ENCODE measurements at places on chromosomes 1 and 21.

DNA sequence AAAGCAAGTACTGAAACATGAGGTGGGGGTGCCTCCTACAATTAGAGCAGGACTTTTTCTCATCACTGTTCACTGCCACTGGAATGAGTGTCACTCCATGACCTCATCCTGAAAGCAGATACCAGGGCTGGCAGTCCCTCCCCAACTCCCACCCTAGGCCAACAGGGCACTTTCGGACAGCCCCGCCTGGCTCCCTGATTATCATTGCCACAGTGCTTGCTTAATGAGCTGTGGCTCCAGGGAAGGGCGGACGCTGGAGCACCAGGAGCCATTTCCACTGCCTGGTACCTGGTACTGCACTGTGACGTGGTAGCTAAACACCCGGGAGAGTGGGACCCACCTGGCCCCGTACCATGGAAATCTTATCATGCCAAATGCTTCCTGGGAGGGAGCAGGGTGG, 22.3 kb downstream of the SLC9A1 start:
- DNase-seq = no peak

DNA sequence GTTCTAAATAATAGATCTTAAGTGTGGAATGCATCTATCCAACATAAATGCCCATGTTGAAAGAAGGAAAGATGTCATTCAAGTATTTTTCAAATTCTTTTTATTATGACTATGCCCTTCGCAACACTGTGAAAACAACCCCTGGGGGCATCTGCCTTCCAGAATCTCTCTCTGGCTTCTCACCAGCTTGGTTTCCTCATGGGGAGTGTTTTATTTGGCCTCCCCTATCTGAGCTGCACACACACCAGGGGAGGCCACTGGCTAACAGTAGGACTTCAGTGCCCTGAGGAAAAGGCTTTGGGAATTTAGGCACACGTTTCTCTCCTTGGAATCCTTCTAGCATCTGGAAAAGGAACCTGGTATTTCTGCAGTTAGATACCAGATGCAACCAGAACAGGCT, 130.6 kb downstream of the EDEM3 start:
- DNase-seq = peak; percentile 60

- peak; percentile 61 for DNase-seq
Observed at GRCh38 chr1:61138921-61139774, 56.8 kb downstream of the NFIA start.

DNA sequence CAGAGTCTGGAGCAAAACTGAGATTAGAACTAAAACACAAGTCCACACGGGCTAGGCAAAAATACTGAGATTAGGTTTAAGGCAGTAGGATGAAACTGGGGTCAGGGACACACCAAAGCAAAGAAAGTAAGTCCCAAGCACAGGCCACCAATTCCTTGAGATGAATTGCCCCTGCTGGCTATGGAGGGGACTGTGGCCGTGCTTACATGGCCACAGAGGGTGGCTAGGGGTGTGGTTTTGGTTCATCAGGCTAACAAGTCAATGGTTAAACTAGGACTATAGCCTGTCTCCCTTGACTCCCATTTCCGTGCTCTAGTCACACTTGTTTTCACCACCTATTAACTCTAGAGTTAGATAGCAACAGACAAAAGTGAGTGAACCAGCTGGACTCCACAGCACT, 394.8 kb downstream of the PBX1 start:
- DNase-seq = no peak

DNA sequence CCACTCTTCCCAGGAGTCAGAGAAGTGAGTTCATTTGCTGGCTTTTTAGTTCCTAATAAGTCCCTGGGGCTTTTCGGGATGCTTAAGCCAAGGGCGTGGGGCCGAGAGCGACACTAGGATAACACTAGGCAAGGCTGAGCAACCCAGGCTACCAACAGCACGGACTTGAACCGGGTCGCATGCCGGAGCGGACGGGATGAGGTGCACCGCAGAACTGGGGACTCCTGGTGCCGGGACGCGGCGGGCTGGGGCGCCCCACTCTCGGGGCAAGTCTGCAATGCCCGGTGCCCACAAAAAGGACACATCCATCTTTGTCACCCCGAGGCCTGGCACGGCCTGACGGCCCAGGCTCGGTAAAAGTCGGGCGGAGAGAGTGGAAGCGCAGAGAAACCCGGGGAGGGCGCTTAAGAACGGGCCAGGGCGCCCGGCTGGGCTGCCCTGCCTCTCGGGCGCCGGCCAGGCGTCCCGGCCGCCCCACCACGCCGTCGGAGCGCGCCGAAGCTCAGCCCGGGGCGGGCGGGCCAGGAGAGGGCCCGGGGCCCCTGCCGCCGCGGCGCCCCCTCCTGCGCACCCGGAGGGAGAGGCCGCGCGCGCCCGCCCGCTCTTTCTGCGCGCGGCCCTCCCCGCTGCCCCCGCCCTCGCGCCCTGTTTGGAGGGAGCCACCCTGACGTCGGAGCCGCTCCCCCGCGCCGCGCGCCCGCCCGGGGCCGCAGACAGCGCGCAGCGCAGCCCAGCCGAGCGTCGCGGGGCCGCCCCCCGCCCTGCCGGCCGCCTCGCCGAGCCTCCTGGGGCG, at the start of gene NBL1:
Gene NBL1 (plus strand): TSS at position 710 of the 793 bp plus-strand sequence. CDS start 10,720 bp downstream, outside the sequence.
- DNase-seq = peak; percentile 77

DNA sequence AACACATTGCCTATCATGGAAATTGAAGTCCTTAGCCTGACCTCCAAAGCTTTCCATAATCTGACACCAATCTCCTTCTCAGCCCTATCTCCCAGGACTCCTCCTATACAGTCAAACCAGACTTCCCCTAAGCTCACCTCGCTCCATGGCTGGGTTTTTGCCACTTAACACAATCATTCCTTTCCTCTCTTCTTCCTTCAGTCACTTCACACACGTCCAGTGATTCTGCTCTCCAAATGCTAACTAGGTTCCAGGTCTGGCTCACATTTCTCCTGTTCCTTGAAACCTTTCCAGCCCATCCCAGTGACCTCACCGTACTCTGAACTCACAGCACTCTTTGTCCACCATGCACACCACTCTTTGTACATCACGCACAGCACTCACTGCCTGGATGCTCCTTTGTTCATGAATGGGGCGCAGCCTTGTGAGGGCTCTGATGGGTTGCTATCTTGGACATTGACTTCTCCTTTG, 98.4 kb downstream of the GLUL start:
- DNase-seq = no peak

DNA sequence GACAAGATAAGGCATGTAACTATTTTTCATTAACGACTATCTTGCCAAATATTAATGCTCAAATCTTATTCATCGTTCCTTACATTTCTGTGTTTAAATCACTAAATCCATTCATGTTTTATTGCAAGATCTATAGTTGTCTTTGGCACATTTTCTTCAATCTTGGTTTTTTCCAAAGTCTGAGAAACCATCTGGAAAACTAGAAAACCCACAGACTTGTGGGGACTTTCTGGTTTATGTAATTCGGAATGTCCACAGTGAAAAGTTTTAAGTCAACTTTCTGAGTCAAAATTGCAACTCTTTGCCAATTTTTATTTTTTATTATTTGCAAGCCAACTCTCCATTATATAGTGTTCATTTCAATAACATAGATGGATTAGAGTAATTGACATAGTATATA, 520.8 kb upstream of the ADAMTS5 start:
- DNase-seq = no peak

DNA sequence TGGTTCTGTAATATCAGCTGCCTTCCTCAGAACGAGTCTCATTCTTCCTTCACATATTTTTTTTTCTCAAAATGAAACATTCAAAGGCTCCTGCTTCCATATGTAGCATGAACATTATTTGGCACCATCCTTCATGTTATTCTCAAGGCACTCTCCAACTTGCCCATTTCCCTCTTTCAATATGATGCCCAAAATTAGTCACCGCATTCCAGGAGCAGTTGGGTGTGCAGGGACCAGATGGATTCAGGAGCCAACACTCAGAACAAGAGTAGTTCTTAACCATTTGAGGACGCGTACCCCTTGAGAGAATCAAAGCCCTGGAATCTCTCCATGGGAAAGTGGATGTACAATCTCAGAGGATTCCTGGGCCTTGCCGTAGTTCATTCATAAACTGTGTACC, 50.3 kb downstream of the KCNK1 start:
- DNase-seq = no peak

DNA sequence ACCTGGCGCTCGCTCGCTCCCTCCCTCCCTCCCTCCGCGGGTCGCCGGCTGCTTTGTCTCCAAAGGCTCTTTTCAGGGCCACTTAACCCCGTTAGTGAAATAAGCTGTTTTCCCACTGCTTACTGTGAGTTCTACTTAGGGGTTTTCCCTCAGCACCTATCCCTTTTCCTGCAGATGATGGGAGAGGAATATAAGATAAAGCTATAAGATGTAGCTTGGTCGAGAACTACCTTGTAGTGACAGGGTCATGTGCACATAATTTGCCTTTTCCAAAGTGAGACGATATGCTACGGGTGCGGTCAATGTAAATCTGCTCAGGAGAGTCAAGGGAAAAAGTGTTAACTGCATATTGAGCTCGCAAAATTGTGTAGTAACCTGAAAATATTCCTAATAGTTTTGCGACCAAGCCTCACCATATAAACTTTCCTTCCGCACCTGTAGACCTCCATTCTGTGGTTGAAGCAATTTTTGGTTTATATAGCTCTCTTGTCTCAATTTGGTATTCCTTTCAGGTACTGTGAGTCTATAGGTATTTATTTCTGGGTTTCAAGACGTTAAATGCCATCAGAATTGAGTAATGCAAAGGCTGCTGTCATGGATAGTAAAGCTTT, 55.8 kb upstream of the BOLA1 start:
- peak; percentile 32 for DNase-seq

- no peak for DNase-seq
Observed at GRCh38 chr1:41533016-41533730, 48.7 kb upstream of the EDN2 start.

DNA sequence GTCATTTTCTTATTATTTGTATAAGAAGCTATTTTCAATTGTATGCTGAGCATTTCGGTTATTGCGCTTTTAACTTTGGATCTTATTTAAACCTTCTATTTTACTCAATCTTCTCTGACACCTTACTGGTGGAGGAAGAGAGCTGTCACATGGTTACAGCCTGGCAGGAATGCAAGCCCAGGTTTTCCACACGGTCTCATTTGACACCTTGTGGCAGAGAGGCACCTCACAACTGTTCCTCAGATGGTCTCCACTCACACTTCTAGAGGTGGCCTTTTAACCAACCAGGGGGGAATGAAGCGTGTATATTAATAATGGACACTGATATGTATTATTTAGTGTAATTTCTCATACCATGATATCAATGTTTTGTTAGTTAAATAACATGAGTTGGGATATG, 9.6 kb downstream of the OR2T33 start:
- no peak for DNase-seq

DNA sequence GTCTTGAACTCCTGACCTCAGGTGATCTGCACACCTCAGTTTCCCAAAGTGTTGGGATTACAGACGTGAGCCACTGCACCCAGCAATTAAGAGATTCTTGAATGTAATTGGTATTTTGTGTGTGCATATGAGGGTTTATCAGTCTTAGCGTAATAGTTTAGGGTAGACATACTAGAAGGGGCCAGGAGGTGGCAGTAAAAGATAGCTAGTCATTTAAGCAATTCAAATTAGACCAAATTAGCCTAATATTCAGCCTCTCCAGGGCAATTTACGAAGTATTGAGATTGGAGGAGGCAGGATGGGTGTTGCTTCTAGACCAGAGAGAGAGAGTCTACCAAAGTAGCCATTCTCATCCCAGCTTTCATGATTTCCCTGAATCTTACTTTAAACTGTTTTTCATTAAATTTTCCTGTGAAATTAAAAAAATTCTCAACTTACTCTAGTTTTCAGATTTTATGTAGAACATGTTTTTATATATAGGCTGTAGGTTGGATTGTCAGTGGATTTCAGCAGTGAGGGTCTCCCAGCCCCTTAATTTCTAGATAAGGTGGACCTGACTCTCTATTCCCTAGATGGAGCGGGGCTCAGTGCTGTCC, 119.7 kb downstream of the HHAT start:
- DNase-seq = peak; percentile 47

- no peak for DNase-seq
Observed at GRCh38 chr1:93029317-93029716, 49.8 kb upstream of the MTF2 start.

DNA sequence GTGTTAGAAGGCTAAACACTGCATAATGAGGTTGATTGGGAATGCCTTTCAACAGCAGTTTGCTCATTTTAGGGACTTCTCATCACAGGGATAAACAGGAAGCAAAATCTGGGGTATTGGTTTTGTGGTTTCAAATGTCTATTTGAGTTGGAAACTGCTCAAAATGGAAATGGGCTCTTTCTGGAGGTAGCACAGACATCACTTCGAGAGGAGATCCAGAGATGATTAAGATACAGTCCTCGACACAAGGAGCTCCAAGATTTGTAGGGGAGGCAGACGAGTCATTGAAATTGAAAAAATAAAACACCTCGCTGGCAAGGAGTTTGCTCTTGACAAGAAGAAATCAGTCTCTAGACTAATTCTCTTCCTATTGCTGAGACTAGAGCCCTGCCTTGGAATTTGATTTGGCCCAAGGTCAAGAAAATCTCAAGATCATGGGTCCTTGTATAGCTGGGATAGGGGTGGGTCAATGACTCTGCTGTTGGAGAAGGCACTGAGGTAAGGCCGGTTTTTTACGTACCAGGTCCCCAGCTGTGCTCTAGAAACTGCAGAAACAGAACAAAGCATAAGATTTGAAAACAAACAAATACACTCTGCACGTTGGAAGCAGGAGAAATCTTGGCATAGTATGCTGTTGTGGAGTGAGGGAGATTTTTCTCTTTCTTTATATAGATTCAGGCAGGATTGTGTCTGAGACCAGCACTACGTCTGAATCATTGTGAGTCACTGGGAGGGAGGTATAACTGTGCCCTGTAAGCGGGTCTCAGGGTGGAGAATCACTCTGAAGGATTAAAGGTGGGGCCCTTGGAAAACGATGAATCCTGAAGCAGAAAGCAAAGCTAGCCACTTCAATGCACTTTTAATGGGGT, 17.7 kb upstream of the KLHDC8A start:
- no peak for DNase-seq

GRCh38 chr1:229397762-229398161, 36.1 kb downstream of the ACTA1 start:
- DNase-seq = no peak

GRCh38 chr1:225544263-225544662, 108.7 kb downstream of the ENAH start:
- DNase-seq = no peak

DNA sequence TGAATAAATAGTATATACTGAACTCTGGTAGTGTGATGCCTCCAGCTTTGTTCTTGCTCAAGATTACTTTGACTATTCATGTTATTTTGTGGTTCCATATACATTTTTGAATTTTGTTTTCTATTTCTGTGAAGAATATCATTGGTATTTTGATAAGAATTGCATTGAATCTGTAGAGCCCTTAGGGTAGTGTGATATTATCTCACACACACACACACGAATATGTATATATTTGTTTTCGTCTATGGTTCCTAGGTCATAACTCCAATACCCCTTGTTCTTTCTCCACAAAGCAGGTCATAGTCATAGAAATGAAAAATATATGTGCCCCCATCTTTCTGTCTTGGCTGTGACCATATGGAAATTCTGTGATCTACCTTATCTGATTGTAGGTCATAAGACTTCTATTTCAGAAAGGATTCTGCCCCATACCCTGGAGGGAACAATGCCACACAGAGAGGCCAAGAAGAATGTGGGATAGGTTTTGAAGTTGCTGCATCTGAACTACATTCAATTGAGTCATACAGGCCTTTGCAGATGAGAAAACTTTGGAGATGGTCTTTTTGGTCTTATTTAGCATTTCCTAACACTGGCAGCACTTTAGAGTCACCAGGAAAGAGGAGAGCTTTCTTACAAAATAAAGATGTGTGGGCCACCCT, 32.0 kb upstream of the GBP5 start:
- DNase-seq = no peak

- peak; percentile 77 for DNase-seq
Observed at GRCh38 chr21:46066591-46067331, 31.2 kb upstream of the COL6A2 start.

- no peak for DNase-seq
Observed at GRCh38 chr1:43522431-43522775, 8.3 kb upstream of the PTPRF start.
